ENCODE measurements at places on chromosomes 2 and 18. TPM values are rescaled to one million over a fixed set of nuclear protein-coding genes. Genes with fewer than 3 reads are reported as not detected.

SLC19A3 gene
- total RNA-seq, result 2.1 TPM

SPEG gene
- total RNA-seq, result 3.7 TPM

ANKRD53 gene
- total RNA-seq, result 0.37 TPM

SNTG2 gene
- total RNA-seq, result not detected

AQP12A gene
- not detected for total RNA-seq

SNORC gene
- total RNA-seq, result 0.92 TPM

ANKAR gene
- 6.5 TPM for total RNA-seq

SLC66A3 gene
- total RNA-seq, result 28.4 TPM

CNGA3 gene
- not detected for total RNA-seq

LRP2 gene
- total RNA-seq, result not detected

LCT gene
- total RNA-seq, result not detected

AMER3 gene
- not detected for total RNA-seq

C1GALT1C1L gene
- 0.57 TPM for total RNA-seq

MOGAT1 gene
- total RNA-seq, result not detected

CPSF3 gene
- 49.5 TPM for total RNA-seq

C2orf72 gene
- total RNA-seq, result under 0.01 TPM

CD226 gene
- 0.85 TPM for total RNA-seq

SCN9A gene
- 7.8 TPM for total RNA-seq

RAB27B gene
- 30.2 TPM for total RNA-seq

GCG gene
- 0.14 TPM for total RNA-seq

TLX2 gene
- not detected for total RNA-seq

VAMP8 gene
- 1.8 TPM for total RNA-seq

ASTL gene
- not detected for total RNA-seq

CRYGC gene
- total RNA-seq, result not detected

ATP6V1B1 gene
- 0.71 TPM for total RNA-seq

CHAC2 gene
- 1.1 TPM for total RNA-seq

CDKL4 gene
- 3.4 TPM for total RNA-seq

TBR1 gene
- total RNA-seq, result not detected

CLEC4F gene
- total RNA-seq, result not detected

KCTD1 gene
- 6.7 TPM for total RNA-seq

SERPINB11 gene
- total RNA-seq, result not detected

Measured in smooth muscle cell of bladder (primary cell).